ENCODE measurements at places on chromosomes 4 and X.

GRCh38 chr4:108567831-108568230, 52.5 kb upstream of the RPL34 start:
- no peak for DNase-seq

DNA sequence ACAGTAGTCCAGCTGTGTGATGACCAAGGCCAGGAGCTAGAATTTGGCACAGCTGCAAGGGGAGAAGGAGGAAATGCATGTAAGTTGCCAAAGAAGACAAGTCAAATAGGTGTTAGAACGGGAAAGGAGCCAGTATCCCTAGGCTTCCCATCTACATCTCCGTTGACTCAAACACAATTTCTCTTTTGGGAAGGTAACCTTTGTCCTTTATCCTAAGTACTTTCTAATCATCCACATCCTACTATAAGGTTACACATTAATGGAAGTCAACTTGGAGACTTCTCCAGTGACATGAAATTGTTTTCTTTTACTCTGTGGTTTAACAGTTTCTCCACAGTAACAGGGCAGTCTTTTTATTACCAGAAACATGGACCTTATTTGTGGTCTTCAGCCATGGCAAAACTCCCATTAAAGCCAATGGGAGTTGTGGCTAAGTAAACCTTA, 620.0 kb downstream of the ANKRD50 start:
- DNase-seq: no peak

GRCh38 chr4:108169664-108170063, 932 bp upstream of the LEF1 start:
- no peak for DNase-seq

- no peak for DNase-seq
These were observed 314.5 kb downstream of the GPAT3 start for GRCh38 chr4:83850435-83850834.

DNA sequence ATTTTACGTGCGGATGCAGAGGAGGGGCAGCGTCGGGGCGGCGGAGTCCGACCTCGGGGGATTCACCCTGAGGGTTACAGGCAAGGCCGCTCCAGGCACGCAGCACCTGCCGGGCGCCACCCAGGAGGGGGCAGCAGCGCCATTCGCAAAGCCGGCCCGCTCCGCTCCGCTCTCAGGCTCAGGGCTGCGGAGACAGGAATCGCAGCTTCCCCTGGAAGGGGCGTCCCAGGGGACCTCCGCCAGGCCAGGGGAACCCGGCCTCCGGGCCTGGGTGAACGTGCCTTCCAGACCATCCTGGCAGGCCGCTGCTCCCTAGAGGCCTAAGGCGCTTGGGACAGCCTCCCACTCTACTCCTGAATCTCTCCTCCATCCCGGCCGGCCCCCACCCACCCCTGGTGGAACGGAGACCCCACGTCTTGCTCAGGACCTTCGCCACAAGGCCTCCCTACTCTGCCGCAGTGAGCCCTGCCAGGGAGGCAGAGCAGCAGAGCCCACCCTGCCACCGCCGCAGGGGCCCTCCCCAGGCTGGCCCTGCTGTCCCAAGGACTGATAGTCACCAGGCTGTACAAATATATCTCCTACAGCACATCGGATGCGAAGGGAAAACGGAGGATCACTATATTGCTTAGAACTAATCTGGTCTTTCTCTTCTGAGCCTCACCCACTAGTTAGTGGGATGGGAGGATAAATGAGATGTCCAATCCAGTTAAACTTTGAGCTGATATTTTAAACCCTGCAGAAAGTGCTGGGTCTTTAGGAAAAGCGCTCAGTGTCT, 115.0 kb downstream of the SMIM20 start:
- no peak for DNase-seq

DNA sequence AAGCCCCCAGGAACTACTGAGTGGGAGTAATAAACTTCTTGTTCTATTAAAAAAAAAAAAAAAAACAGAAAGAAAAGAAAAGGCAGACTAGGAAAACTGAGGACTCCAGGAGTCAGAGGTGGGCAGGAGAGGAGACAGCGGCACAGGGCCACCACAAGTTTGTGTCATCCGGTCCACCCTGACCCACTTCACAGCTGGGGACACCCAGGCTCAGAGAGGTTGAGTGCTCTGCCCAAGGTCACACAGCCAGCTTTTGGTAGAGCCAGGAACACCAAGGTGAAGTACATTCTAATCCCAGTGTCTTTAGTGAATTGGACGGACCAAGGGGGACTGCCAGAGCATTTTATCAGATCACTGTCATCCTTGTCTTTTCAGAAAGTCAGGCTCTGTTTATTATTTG, 16.4 kb upstream of the ABLIM2 start:
- no peak for DNase-seq

- no peak for DNase-seq
These were observed 45.4 kb upstream of the PGM2 start for GRCh38 chr4:37781131-37781455.

- DNase-seq: no peak
These were observed 1.2 kb upstream of the TMSB4X start for GRCh38 chrX:12973561-12974304.

DNA sequence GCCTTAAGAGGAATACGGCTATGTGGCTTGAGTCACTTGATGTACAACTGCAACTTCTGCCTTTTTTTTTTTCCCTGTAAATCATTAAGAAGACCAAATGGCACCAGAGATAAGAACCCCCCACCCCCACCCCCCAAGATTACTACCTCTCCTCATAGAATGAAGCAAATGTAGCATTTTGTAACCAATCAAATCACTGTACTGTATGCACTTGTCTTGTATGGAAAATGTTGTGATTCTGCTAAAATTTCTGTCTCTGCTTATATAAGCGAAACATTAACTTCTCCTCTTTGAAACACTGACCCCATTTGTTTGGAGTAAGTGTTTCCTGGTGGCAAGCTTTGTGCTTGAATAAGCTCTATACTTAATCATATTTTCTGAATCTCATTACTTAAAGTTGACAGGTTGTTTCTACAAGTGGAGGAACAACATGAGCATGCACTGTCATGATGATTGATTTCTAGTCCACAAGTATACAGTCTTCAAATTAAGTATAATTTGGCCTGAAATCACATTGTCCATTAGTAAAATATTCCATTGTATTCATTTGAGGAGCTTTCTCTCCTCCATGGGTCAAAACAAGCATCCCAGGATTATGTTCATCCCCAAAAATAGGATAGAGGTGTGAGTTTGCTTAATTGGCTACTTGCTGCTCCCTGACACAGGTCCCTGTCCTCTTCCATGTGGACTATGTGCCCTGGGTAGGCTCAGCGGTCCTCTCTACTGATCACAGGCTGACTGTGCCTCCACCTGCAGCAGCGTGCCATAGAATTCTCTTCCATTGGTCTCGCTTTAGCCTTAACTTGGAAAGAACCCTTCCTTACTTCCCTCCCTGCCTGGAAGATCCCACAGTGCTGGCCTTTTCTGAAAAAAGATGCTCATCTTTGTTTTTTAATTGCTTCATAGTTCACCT, 104.0 kb upstream of the BMP2K start:
- no peak for DNase-seq

DNA sequence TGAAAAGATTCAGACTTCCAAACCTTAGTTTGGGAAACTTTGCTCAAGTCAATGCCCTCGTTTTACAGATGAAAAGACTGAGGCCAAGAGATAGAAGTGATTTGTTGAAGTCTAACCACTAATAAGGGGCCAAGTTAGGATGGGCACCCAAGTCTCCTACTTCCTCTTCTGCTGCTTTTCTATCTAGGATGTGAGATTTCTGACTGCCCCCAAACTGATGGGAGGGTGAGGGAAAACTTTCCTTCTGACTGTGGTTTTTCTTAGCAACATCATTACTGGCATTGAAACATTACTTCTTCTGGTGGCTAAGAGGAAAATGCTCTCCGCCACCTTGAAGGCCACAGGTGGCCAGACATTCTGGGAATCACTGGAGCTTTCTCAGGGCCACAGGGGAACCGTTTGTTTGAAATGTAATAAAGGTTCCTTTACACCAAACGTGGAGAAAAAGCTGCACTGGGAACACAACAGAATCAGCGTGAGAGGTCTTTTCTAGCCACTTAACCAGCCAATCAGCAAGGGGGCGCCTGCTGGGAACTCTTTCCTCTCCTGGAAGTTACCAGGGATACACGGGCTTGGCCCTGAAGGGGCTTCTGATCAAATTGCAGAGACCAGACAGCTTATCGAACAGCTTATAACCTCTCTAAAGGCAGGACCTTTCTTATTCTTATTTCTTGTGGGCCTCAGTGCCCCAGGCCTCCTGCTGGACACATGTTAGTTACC, 115.9 kb upstream of the TEX13D start:
- no peak for DNase-seq

GRCh38 chr4:19346636-19347035, 905.1 kb upstream of the SLIT2 start:
- no peak for DNase-seq

- no peak for DNase-seq
These were observed 79.8 kb downstream of the FUNDC1 start for GRCh38 chrX:44462850-44463249.

DNA sequence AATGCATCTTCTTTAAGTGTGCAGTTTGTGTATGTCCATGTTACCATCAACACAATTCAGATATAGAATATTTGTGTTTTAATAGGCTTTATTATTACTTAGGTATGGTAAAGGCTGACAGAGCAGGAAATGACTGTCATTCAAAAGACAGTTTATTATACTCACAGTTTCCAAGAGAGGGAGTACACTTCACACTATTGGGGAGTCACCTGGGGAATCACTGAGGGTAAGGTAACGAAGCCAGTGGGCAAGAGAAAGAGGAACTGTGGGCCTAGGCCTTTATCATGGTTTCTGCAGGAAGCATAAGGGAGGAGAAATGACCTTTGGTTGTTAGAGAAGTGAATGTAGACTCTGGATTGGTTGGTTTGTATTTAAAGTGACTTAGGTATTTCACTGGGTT, 235.1 kb upstream of the HCCS start:
- no peak for DNase-seq

DNA sequence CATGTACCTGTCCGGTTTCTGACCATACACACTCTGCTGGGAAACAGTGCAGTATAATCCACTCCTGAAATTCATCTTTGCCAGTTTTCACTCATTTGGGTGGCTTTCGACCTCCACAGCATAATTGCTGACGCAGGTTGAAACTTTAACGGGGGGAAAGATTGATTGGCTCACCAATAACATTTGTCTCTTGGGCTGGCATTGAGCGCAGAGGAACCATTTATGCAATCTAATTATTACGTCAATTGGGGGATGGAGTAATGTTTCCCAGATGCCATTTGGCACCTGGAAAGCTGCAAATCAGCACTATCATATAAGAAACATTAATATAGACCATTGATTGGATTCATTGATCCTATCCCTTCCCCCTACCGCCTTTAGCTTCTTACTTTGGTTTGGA, 24.1 kb upstream of the ARHGAP36 start:
- DNase-seq: no peak

DNA sequence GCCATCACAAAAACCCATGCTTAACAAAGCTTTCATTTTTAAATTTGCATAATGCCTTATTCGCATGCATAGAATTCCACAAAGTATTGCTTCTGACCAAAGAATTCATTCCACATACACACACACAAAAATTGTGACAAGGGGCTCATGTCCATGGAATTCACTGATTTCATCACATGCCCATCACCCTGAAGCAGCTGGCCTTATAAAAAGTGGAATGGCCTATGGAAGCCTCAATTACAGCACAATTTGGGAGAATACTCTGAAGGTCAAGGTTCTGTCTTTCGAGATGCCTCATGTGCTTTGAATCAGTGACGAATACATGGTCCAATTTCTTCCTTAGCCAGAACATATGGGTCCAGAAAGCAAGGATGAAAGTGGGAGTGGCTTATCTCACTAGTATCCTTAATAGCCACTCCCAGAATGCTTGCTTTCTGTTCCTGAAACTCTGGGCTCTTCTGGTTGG, 165.7 kb downstream of the KDR start:
- DNase-seq: no peak

DNA sequence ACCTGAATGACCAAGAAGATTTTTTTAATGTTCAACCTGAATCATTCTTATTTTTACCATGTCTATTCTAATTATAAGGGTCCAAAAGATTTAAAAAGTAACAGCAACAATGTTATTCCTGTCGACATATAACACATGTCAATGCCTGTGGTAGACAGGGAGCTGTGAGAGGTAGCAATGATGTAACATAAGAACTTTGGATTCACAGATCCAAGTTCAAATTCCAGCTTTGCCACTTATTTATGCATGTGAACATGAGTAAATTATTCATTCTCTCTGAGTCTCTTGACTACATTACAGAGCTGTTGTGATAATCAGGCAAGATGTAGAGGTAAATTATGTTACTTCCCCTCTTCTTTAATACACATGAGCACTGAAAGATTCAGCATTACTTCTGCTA, 54.5 kb downstream of the KLHL8 start:
- DNase-seq: no peak

DNA sequence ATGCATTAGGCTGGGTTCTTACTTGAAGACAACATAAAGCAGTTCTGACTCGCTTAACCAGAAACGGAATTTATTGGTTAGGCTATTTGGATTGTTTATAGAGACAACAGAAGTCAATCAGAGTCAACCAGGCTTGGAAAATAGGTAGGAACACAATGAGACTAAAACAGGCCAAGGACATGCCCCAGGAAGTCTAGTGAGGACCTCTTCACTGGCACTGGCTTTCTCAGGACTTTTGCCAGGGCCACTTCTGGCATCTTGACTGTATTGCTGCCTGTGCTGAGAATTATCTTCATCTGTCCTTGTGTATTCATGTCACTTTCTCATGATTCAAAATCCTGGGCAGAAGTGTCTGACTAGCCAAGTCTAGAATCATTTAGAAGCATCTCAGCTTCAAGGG, 19.6 kb downstream of the PGAM4 start:
- no peak for DNase-seq

DNA sequence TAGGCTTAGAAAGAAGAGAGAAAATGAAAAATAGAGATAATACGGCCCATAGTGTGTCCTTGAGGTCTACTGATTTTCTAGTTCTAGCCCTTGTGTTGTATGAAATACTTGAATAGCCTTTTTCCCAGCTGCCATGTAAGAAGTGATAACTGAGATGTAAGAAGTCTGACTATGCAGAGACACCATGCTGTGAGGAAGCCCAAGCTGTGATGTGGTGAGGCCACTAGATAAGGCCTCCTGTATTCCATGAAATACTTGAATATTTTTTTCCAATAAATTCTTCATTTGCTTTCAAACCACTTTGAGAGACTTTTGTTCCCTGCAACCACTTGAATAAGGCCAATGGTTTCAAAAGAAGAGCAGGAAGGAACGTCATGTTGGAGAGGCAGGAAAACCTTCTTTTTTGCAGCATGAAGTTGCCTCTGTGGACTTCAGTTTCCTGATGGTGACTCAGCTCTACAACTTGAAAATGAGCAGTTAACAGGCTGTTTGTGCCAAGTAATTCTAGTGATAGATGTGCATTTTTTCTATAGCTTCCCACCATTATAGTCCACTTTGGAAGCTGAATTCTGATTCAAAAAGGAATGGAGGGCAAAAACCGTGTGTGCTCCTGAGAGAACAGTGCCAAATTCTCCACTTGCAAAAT, 25.5 kb upstream of the FAM9C start:
- no peak for DNase-seq

DNA sequence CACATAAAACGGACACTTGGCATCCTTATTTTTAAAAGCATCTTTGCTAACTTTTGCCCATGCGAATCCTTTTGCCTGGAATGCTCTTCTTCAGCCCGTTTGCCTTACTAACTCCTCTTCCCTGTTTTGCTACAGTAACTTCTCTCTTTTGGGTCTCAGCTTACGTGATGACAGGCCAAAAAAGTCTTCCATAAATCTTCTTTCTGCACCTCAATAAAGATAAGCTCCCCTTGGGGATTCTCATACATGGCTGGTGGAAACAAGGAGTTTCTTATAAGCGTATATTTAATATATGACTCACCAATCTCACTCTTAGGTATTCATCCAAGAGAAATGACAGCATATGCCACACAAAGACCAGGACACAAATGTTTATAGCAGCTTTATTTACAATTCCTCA, 192.7 kb downstream of the RCHY1 start:
- no peak for DNase-seq

GRCh38 chrX:51837921-51838320, 55.5 kb upstream of the MAGED1 start:
- DNase-seq: no peak
